Forelimb muscle (tissue), 1 donor: ENCODE measurements at places on chromosomes 3 and 15. TPM values are rescaled to one million over a fixed set of nuclear protein-coding genes. Genes with fewer than 3 reads are reported as not detected.

DNA sequence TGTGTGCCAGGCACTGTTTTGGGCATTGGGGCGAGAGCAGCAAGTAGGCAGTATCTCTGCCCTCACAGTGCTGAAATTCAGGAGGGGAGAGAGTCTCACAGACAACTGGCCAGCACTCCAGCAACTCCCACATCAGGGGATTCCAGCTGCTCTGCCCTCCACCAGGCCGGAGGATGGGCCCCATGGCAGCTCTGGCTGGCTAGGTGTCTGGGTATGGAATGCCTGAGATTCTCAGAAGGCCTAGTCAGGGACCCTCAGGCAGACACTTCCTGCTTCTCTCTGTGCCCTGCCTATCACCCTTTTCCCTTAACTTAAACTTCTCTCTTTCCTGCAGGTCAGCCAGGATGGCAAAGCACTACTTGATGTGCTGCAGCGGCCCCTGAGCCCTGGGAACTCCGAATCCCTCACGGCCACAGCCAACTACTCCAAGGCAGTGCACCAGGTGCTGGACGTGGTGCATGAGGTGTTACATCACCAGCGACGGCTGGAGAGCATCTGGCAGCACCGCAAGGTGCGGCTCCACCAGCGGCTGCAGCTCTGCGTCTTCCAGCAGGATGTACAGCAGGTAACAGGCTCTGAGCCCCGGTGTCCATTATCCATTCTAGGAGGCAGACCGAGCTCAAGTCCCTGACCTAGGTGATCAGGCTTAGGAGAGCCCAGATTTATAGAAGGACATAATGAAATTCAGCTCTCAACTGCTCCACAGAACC lies 342.2 kb upstream of the ROPN1 start:
- DNase-seq = no peak

- DNase-seq = no peak
Measured at GRCh38 chr3:139318431-139318816, 25.4 kb upstream of the MRPS22 start.

GRCh38 chr15:57108296-57108695 lies 189.9 kb downstream of the TCF12 start:
- DNase-seq = no peak

DNA sequence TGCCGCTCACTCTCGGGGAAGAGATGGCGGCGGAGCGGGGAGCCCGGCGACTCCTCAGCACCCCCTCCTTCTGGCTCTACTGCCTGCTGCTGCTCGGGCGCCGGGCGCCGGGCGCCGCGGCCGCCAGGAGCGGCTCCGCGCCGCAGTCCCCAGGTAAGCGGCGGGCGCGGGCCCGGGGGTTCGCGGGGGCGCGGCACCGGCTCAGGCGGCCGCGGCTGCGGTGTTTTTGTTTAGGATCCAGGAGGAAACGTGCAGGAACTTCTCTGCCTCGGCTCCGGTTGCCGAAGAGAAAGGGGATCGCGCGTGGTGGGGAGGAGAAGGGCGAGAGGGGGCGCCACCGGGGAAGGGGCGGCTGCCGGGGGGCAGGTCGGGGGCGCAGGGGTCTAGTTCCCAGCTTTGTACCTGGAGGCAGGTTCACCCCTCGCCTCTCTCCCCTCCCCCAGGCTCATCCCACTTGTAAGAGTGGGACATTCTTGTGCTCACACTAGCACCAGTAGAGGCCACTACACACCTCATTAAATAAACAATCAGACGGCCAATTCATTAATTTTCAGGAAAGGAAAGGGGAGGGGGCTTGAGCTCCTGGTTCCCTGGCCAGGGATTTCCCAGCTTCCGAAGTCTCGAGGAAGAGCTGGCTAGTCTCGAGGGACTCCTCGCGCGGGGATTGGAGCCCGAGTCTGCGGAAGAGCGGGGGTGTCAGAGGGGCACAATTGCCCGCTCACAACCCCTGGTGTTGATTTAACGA lies 562 bp downstream of the NEO1 start:
- DNase-seq = no peak

GRCh38 chr3:158258619-158259018 lies 148.7 kb downstream of the RSRC1 start:
- no peak for DNase-seq

- DNase-seq = no peak
Measured at GRCh38 chr3:125389282-125389681, 14.2 kb upstream of the ZNF148 start.

DNA sequence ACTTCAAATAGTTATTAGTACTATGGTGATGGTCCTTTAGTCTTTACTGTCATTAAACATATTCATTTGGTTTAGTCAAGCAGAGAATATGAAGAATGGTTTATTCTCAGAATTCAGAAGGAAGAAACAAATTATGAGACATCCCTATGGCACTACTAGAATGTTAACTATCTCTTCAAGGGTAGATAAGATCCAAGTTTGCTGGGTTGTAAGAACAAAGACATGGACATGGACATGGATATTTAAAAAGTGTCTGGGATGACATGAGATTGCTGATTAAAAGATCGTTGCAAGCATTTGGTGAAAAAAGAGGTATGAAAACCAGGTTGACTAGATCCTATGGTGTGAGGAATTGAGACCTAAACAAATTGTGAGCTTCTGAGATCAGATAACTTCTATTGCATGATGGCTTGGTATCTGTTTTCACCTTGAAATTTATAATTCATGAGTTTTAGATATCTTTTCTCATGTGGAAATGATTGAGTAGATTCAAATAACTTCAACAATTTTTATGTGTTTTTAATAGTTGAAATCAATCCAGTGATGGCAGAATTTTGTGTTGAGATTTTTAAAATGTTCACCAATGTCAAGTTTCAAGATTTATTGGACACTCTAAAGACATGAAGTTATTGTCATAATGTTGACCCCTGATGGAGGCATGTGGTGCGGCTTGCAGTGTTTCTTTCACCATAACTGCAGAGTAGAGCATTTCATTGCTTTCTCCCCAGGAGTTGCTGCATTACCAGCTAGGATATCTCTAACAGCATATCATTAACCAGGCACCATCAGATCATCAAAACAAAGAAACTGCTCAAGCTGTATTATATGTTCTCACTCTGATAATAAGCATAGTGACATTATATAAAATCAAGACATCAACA lies 72.6 kb downstream of the NAALADL2 start:
- no peak for DNase-seq

DNA sequence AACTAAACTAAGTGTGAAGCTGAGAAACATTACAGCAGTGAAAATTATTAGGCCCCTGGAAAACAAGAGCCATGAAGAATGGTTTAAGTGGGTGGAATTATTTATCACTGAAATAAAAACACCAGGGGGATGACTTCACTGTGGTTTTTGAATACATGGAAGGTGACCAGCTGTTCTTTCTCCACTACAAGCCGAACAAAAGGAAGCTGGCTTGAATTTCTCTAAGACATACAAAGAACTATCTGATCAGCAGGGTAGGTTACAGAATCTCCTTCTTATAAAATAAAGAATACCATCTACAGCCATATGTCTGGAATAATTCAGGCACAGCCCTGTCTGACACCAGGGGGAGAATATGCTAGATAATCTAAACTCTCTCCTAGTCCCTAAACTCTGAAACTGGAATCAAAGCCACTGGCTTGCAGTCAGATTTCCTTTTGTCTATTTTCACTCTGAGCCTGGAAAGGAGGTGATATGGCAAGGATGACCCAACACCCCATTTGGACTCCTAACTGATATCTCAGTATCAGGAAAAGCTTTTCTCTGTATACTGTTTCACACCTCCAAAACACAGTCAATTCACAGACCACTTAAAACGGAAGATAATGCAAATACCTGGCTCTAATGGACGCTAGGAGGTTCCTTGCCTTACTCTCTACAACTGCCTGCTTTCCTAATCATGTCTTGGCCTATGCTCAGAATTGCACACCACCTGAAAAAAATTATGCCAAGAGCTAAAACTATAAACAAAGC lies 31.2 kb downstream of the SPATA12 start:
- no peak for DNase-seq

- no peak for DNase-seq
Measured at GRCh38 chr3:184366619-184367289, 5.2 kb downstream of the POLR2H start.

DNA sequence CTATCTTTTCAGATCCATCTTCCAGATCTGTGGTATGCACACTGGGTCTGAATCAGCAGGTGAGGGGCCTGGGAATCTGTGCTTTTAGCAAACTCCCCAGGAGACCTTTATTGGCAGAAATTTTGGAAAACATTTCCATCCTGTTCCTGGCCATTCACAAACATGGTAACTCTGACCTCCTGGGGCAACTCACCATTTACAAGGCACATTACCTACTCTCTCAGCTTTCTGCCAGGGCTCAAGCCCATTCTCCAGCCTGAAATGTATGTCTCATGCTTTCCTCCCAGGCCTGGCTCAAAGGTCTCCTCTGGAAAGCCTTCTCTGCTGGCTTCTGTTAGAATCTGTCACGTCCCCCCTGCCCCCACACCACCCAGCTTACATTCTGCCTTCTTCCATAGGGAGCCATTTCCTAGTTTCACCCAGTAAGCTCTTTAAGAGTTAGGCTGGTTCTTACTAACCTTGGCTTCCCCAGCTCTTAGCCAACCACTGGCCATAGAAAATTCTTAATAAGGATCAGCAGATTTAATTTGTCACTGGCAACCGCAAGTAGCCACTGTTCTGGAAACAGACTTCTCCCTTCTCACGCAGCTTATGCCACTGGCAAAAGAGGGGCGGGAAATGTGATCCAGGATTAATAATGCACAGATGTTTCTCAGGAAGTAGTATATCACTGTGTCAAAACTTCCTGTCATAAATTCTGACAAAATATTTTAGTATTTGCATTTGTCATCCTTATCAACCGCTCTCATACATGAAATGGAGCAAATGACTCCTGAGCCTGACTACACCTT lies 55.0 kb downstream of the RORA start:
- no peak for DNase-seq

DNA sequence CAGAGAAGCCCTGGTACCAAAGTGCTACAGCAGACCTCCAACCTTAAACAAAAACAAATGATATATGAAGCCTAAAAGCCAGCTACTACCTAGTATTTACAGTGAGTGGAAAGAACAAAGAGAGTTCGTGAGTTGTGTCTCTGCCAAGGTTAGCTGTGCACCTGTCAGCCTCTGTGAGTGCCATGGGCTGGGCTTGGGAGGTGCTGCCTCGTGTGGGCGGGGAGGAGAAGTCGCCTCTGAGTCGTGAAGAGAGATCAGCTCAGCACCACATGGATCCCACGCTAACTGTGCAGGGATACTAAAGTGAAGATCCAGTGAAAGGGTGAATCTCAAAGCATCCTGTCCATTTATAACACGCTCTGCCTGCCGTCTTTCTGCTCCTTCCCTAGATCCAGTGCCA lies 101.9 kb downstream of the CHDH start:
- DNase-seq = no peak

DNA sequence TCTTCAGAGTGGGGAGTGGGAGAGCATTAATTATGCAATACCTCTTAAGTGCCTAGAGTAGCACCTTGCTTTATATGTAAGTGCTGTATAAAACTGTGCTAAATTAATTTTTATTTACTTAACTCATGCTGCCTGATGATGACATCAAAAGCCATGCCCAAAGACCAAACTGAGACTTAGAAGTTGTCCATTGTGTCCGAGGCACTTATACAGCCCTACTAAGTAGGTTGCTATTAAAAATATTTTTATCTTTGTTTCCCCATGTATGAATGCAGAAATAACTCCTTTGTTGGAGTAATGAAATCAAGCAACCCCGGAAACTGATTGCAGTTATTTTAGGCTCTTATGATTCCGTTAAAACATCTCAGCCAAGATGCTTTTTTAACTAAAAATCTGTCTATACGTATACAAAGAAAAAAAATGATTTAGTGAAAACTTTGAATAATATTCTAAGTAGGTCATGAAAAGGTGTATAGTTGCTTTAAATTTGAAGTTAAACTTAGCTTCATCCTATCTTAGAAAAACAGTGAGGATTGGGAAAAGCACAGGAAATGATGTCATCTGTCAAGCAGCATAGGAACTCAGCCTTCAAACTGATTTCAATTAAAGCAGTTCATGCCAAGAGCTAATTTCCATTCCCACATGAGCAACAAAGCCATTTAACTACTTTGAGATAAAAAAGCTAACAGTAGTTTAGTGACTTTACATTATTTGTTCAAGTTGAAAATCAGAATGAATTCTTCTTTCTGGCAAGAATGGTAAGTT lies 43.0 kb downstream of the FBN1 start:
- no peak for DNase-seq

DNA sequence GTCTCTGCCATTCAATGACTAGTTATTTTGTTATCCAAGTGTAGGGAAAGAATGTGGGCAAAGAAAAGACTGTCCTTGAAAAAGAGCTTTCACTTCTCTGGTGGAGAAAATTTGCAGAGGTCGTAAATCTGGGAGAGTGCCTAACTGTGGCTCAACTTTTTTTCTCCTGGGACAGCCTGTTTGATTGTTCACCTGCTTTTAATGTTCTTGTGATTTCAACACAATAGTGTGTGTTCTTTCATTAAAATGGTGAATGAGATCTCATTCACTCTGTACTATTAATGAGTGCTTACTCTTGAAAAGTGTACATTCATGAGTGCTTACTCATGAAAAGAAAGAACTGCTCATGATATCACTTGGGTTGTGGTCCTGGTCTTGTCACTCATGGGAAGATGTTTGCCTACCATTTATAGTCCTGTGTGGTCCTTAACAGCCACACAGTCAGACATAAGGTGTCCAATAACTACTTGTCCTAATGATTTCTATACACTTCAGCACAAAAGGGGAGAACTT lies 567.3 kb downstream of the GRM7 start:
- no peak for DNase-seq

- DNase-seq = no peak
Measured at GRCh38 chr3:125435231-125435630, 60.1 kb upstream of the ZNF148 start.

DNA sequence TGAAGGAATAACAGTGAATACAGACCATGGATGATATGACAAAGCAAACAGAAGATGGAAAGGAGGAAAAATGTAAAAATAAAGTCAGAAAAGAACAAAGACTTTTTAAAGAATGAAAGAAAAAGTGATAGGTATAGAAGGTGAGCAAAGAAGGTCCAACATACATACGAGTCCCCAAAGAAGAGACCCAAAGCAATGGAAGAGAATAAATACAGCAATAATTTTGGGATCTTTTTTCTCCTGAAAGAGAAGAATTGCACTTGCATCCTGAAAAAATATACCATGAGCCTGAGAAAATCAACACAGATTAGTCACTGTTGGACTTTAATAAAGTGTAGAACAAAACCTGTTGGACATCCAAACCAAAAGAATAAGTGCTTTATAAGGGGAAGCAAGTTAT lies 85.3 kb upstream of the SLC6A1 start:
- DNase-seq = no peak

DNA sequence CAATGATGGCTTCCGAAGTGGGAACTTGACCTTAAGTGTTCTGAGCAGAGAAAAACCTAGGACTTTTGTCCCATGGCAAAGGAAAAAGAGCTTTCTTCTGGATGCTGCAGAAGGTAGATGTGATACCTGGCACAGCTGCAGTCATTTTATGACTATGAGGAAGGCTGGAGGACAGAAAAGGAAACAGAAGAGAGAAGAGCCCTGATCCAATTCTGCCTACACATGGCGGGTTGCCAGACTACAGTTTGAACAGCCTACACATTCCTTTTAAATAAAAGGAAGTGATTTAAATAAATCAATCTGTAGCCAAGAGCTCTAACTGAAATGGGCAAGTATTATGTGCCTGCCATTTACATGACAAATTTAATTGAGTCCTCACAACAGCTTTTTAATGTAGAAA lies 43.6 kb upstream of the CHRNB4 start:
- DNase-seq = no peak

Gene ZNF385D
- 26.2 TPM for polyA plus RNA-seq

Gene CTXND1
- 0.90 TPM for polyA plus RNA-seq

Gene MYO1E
- polyA plus RNA-seq = 32.9 TPM

Gene GCHFR
- polyA plus RNA-seq = 5.6 TPM

Gene TRH
- polyA plus RNA-seq = 0.34 TPM

Gene RETNLB
- polyA plus RNA-seq = not detected

Gene TNNC1
- polyA plus RNA-seq = 671 TPM

Gene ENTPD3
- polyA plus RNA-seq = 0.46 TPM

Gene MBNL1
- 57.8 TPM for polyA plus RNA-seq
